ENCODE measurements at places on chromosomes 7 and 10.

GRCh38 chr10:4488904-4489303 lies 337.1 kb upstream of the AKR1E2 start:
- DNase-seq, result no peak

DNA sequence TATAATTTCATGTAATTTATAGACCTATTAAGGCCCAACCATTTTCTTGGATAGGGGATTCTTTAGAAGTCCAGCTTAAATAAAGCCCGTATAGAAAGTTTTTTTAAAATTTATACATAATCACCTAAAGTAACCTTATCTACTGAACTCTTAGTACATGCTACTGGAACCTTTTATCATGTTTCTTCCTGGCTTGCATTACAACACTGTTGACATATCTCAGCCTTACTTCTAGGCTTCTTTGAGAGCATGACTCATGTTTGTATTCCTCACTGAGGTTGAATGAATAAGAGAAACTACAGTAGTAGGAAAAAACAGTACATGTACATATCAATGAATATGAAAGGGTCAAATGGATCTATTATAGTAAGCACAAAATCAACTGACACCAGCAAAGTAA lies 8.2 kb upstream of the MAGI2 start:
- no peak for DNase-seq

GRCh38 chr7:142138996-142139395 lies 27.5 kb downstream of the MGAM2 start:
- no peak for DNase-seq

GRCh38 chr10:33334805-33335550 lies 511 bp upstream of the NRP1 start:
- DNase-seq, result peak; percentile 76

- DNase-seq, result no peak
These were observed 60.2 kb downstream of the STK17A start for GRCh38 chr7:43642897-43643630.

DNA sequence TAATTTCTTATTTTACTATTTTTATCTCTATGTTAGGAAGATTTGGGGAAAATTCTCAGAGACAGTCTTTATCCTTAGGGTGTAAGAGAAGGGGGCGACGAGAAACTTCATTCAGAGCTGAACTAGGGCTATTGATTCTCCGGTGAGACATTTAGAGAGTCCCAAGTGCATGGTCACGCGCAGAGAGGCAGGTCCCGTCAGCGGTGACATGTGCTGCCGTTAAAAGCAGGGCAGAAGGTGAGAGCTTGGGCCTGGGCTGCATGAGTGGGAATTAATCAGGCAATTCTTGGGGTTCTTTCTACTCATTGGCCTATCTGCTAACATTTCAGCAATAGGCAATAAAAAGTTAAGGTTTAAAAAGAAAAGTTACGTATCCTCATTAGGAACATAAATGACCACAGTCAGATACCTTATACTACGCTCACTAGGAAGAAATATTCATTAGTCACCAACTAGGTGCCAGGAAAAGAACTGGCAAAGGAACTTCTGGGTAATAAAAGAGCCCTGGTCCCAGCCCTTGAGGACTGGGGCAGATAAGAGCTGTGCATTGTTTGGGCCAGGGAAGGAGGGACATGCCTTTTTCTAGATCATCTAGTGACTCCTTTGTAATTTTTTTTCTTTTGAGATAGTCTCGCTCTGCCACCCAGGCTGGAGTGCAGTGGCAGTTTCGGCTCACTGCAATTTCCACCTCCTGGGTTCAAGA lies 21.2 kb downstream of the PRKCQ start:
- DNase-seq, result no peak

DNA sequence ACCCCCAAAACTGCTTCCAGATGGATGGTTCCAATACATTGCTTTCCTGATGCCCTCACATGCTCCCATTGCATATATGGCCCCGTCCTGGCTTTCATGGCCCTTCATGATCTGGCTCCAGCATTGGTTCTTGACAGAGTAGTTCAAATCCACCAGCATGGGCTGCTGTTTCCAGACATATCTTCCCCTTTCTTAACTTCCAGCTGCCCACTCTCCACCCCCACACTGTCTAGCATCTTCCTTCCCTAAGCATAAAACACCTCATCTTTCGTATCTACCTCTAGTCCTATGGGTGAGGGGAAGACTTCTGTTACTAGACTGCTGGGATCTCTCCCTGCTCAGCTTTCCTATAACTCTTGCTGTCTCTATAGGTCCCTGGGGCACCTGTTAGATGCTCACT lies 13.2 kb upstream of the GOLGA7B start:
- no peak for DNase-seq

GRCh38 chr7:24477398-24478136 lies 95.7 kb upstream of the PALS2 start:
- peak; percentile 59 for DNase-seq

DNA sequence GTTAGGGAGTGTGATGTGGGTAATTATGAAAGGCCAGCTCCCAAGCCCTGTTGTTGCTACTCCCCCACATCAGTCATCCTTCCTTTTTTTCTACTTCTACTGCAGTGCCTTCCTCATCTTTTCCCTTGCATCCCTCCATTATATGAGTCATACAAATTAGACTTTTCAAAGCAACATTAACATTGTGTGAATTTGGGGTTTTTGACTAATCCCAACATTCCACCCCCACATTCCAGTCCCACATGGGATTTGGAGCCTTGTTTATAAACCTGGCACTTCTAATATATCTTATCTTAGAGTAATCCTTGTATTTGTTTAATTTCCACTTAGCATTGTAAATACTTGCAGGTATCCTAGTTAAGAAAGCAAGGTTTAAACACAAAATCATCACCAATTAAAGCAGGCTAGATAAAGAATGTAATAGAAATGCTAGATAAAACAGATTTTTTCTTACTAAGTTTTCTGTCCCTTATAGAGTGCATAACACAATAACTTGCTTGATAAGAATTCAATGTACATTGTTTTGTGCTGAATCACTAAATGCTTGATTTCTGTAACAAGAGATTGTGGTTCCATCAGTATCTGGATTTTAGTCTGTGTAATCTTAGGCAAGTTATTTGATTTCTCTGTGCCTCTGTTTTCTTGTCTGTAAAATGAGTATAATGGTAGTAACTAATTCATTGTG lies 165.8 kb downstream of the CFTR start:
- no peak for DNase-seq

- DNase-seq, result no peak
These were observed 6.5 kb downstream of the CPVL start for GRCh38 chr7:29139796-29140195.

- DNase-seq, result no peak
These were observed 41.8 kb downstream of the CAV1 start for GRCh38 chr7:116566666-116567065.

- DNase-seq, result no peak
These were observed 163.0 kb upstream of the PPP2R2D start for GRCh38 chr10:131737543-131738395.

GRCh38 chr10:102408728-102409603 lies 9.6 kb downstream of the PSD start:
- DNase-seq, result no peak

DNA sequence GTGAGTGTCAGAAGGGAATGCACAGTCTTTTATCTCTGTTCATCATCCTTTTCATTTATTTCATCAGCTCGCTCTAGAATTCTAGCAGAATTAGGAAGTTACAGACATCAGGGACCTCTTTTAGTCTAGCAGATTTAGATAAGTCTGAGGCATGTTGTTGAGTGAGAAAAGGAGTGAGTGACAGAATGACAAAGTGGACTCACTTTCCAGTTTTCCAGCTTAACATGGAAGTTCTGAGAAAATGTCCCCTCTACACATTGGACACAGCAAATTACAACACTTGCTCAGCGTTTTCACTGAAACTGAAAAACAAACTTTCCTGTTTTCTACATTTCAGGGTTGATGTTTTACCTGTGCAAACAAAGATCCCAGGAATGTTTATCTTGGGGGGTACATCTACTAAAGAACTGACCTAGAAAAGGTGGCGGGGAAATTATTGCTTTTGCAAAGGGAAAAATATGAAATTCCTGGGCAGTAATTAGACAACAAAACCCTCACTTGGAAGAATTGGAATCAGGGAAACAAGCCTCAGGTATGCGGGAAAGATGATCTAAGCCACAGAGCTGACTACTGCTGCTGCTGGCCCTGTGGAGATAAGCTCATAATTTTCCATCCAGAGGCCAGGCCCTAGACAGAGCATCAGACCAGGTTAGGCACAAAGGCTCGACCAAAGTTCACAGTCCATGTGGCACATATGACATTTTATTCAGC lies 14.6 kb upstream of the CYP3A5 start:
- no peak for DNase-seq

DNA sequence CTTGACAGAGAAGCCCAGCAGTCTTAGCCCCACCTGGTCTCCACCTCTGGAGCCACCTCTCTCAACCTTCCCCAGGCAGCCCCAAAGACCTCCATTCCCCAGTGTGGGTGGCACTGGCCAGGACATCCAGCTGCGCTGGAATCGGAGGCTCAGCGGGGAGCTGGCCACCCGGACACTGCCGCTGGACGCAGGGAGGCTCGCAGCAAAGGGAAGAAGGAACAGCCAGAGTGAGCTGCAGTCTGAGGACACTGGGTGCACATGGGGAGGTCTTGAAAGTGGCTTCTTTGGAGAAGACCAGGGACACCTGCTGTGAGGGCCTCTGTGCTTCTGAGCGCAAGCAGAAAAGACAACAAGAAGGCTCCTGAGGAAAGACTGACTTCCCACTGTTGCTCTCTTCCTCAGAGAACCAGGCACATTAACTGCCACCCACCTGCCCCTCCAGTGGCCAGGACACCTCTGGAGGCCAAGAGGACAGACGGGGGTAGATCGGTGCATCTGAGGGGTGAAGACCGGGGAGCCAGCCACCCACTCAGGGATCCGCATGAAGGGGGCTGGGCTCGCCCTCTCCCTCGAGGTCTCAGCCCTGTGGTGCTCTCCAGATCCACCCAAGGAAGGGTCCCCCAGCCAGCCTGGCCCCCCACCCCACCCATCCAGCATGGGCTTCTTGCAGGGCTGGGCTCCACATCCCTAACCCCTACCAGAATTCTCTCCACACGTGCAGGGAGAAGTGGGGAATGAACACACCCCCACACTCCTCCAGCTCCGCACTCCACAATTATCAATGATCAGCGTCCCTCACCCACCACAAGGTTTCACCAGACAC lies 1.8 kb downstream of the CAMK2B start:
- DNase-seq, result no peak

DNA sequence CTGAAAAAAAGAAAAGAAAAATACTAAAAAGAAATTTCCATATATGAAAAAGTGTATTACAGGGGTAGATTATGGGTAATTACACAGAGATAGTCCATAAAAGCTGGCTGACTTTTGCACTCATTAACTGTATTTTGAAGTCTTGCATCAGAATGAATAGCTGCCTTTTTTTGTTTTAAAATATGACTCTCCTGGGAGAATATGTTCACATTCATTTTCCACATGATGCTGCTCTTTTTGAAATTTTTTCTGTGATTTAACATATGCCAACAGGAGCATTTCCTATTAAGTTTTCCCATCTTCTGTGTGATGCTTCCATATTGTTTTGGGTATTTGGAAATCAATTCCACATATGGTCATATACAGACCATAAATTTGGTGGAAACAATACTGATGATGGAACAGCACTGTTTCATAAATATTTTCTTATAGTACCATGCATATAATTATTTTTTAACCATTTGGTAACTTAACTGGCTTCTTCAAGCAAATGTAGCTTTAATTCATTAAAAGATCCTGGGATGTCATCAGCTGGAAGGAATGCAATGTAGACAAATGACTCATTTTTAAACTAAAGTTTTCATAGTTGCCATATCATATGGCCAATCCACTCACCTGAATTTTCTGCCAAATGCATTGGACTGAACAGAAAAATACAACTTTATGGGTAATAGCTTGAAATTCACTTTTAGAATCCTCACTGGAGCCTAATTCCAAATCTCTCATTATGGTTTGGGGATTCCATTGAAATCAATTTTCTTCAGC lies 313.9 kb upstream of the GLI3 start:
- no peak for DNase-seq

- no peak for DNase-seq
These were observed 171.9 kb downstream of the FGFR2 start for GRCh38 chr10:121426307-121426706.

DNA sequence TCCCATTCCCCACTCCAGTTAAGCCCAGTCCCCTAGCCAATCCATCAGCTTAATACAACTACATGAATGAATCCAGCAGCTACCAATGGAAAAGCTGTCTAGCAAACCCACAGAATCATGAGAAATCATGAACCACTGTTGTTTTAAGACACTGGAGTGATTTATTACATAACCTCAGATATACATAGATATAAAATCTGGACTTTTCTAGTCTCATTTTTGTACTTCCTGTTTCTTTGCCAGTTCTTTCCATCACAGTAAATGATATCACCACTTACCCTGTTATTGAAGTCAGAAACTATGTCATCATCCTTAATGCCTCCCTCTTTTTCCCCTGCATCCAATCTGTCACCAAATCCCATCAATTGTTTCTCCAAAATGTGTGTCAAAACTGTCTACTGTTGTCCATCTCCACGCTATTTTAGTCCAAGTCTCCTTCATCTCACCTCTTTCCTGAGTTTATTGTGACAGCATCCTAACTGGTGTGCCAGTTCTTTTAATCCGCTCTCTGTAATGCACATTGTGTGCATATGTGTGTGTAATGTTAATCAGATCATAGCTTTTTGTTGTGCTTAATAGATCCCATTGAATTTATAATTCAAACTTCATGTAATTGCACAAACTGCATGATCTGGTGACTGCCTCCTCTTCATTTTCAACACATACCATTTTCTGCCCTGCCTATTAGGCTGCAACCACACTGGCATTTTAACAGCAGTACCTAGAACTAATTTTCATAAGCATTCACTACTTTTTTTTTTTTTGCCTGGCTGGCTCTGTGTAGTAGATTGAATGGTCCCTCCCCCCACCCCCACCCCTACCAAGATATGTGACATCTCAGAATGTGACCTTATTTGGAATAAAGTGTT lies 56.0 kb downstream of the MKLN1 start:
- no peak for DNase-seq

DNA sequence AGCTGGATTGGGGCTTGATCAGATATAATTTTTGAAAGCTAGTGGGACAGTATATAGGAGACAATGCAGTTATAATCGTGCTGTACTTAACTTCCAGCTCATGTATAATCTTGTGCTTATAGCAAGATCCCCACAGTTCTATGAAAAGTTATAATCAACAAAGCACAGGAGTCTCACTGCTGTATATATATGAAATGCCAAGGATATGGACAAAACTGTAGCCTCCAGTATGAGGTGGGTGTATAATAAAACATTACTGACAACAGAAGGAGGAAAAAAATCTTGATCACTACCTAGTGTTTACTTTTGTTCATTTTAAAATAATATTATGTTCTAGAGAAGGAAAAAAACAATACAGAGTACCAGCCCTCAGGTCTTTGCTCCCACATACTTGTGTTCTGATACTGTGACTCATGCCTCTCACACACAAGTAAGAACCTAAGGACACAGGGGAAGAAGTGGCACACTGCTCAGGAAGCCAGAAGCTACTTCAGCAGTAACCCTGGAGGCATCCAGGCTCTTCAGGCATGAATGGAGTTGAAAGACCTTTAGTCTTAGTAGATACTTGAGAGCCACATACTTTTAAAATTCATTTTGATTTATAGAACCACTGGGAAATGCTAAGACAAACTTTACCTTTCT lies 265.7 kb upstream of the IMMP2L start:
- no peak for DNase-seq

Data from left renal pelvis (tissue), 4 donors.